Right hindlimb (tissue), 1 donor: ENCODE measurements at places on chromosomes 11 and 22.

DNA sequence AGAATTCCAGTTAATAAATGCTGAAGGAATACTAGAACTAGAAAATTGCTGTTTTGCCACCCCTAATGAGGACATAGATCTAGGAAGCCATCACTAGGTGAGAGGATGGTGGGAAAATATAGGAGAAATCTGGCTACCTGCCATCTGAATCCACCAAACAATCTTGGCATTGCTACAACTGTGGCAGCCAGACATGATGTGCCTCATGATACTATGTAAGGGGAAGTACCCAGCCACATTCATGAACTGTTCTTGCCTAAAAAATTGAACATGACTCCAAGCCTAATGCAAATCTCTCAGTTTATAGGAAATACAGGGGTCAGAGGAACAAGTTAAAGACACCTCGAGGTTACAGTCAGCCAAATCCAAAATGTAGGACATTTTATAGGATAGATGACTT is 72.8 kb downstream of the SFI1 start:
- no peak for DNase-seq

- no peak for DNase-seq
These were observed 64.5 kb upstream of the EMID1 start for GRCh38 chr22:29141078-29141688.

- DNase-seq: peak; percentile 90
These were observed at the start of gene DENND6B for GRCh38 chr22:50326956-50327710. Gene DENND6B (minus strand): TSS chr22:50327012. CDS start chr22:50326988, 24 bp downstream.

- DNase-seq: peak; percentile 39
These were observed 76.4 kb upstream of the PPARA start for GRCh38 chr22:46073683-46074504.

- DNase-seq: no peak
These were observed 4.8 kb downstream of the SUN2 start for GRCh38 chr22:38751066-38751421.

GRCh38 chr22:36768616-36769015 is 7.3 kb downstream of the IFT27 start:
- no peak for DNase-seq

DNA sequence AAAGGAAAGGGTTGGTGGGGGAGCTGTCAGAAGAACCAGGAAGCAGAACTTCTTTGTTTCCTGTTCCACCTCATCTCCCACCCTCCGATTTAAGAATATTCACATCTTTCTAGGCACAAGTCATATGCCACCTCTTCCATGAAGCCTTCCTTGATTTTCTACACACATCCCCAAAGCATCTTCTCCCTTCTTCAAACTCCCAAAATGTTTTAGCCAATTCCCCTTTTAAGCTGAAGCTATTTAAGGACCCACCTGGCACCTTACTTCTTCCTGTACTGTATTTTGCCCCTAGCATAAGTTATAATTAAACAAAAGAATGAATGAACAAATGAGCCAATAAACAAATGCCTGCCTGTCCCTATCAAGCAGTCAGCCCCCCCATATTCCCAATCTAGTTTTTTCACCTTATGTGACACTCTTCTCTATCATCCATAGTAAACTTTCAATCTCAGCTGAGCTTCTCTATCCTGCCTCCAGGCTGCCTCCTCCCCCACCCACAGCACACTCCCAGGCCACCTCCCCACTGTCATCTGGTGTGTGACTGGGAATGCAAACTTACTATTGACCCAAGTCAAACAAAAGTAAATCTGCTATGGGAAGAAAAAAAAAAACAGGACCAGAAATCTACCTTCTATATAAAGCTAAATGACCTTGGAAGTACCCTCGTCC is 3.9 kb downstream of the TNKS1BP1 start:
- no peak for DNase-seq

- no peak for DNase-seq
These were observed 274.9 kb upstream of the CADM1 start for GRCh38 chr11:115778928-115779650.
